ENCODE measurements at places on chromosomes 1 and 21. TPM values are rescaled to one million over a fixed set of nuclear protein-coding genes. Genes with fewer than 3 reads are reported as not detected.

The EXO1 gene
- polyA plus RNA-seq: 3.9 TPM

The CSF3R gene
- not detected for polyA plus RNA-seq

The LORICRIN gene
- polyA plus RNA-seq: not detected

The MAPKAPK2 gene
- 66.4 TPM for polyA plus RNA-seq

The GPR157 gene
- polyA plus RNA-seq: 1.7 TPM

The ZNF670 gene
- polyA plus RNA-seq: 1.8 TPM

The CRNN gene
- polyA plus RNA-seq: not detected

The S100A14 gene
- polyA plus RNA-seq: 0.10 TPM

The S100A3 gene
- 6.2 TPM for polyA plus RNA-seq

The MIA3 gene
- polyA plus RNA-seq: 45.4 TPM

The MATN1 gene
- polyA plus RNA-seq: 0.27 TPM

The TMPRSS15 gene
- not detected for polyA plus RNA-seq

The ADGRB2 gene
- 11.9 TPM for polyA plus RNA-seq

The SRP9 gene
- polyA plus RNA-seq: 295 TPM

The ITLN2 gene
- polyA plus RNA-seq: not detected
